ENCODE measurements at places on chromosomes 5 and 9.

GRCh38 chr5:132417010-132417439 is 47.5 kb downstream of the SLC22A5 start:
- no peak for DNase-seq

DNA sequence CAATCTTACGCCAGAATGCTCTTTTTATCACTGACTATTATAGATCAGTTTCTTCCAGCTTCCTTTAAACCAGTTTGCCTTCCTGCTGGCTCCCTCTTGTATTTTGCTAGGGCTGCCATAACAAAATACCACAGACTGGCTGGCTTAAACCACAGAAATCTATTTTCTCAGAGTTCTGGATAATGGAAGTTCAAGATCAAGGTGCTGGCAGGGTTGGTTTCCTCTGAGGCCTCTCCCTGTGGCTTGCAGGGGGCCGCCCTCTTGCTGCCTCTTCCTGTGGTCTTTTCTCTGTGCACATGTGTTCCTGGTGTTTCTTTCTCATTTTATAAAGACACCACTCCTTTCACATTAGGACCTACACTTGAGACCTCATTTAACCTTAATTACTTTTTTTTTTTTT is 6.8 kb upstream of the FXN start:
- DNase-seq, result peak; percentile 76

GRCh38 chr9:123929177-123929869 is 603 bp downstream of the DENND1A start:
- DNase-seq, result no peak

- no peak for DNase-seq
These were observed 127.1 kb downstream of the ZNF354C start for GRCh38 chr5:179187229-179187678.

- no peak for DNase-seq
These were observed 237.9 kb downstream of the ARHGEF28 start for GRCh38 chr5:73863876-73864275.

GRCh38 chr5:178399701-178400095 is 167.1 kb upstream of the PHYKPL start:
- DNase-seq, result no peak

DNA sequence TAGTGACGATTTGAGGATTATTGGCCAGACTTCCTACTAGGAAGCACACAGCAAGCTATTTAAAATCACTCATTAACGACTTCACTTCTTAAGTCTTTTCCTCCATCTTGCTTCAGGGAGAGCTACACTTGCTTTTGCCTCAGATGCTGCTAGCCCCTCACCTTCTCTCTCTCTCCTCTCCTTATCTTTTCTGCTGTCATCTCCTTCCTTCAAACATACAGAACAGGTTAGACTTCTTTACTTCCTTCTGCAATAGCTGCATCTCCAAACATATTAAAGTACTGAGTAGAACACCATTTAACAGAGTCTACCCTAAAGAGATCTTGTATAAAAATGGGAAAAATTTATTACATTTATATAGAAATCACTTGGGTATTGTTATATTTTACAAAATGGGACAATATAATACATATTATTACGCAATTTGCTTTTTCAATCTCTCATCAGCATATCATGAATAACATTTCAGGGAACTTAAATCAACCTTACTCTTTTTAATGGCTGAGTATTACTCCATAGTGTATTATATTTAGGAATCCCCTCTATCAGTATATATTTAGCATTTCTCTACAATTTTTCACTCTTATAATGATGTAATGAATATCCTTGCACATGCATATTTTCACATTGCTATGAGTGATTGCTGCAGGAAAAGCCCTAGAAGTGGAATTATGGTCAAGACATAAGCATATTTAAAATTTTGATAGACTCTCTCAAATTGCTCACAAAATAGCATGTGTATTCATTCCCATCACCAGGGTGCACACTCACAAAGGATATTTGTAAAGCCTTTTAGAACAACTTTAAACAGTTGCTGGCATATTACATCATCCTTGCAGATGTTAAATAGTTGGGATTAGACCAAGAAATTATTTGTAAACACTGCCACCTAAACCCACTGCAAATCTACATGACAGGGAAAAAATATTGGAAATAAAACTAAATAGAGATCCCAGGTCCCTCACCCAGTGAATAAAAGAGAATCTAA is 164.5 kb upstream of the NFIB start:
- no peak for DNase-seq

GRCh38 chr9:114238891-114239875 is 83.7 kb upstream of the ORM1 start:
- DNase-seq, result no peak

- no peak for DNase-seq
These were observed 35.5 kb downstream of the OLFML2A start for GRCh38 chr9:124812441-124812876.

DNA sequence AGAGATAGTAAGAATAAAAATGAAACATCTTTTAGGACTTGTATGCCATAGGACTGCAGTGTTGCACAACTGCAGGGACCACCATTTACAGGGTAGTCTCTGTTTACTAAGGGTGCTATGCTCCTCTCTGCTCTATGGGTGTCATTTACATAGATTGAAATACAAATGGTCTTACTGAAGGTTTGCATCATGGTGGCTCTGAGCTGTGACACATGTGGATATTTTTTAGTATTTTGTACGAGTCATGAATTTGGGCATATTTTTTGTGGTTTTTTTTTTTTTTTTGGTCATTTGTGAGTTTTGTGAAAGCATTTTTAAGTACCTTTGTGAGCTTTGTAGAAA is 47.4 kb downstream of the CSNK1G3 start:
- DNase-seq, result no peak

DNA sequence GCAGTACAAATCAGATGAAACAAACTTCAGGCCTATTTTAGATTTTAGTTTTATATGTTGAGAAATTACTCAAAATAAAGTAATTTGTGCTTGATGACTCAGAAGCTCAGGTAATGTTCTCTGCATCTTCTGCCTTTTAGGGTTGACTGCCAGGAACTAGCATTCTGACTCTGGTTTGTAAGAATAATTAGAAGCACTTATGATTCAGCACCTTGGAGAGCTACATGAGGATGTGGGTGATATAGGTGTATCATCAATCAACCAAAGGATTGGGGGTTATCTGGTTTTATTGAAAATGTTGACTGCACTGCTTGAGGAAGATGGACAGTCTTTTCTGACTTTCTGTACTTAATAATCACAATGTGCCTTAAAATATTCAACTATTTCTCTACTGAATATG is 118.7 kb upstream of the SGCD start:
- DNase-seq, result no peak

DNA sequence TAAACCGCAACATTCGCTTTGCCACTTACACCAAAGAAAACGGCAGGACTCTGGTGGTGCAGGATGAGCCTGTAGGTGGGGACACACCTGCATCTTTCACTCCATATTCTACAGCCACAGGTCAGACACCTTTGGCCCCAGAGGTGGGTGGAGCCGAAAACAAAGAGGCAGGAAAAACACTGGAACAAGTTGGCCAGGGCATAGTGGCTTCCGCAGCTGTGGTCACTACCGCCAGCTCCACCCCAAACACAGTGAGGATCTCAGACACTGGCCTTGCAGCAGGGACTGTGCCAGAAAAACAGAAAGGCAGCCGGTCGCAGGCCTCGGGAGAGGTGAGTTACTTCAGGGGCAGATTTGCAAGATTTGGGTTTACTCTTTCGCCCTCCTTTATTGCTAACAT is 33.8 kb downstream of the KDM3B start:
- DNase-seq, result no peak

DNA sequence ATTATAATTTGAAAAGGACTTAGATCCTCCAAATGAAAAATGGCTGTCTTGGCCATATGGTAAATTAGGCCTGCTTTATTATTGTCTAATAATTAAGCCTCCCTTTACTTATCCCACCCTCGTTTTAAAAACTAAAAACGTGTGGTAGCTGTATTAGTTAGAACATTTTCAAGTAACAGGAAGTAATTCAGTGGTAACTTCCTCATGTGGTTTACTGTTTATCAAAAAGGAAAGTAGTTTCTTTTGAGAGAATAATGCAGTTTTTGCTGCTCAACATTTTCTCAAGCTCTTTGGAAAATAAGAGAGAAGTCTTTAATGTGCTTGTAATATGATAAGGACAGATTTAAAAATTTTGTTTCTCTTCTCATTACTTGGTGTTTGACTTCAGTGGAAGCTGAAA is 26.0 kb downstream of the ZCCHC7 start:
- peak; percentile 39 for DNase-seq

DNA sequence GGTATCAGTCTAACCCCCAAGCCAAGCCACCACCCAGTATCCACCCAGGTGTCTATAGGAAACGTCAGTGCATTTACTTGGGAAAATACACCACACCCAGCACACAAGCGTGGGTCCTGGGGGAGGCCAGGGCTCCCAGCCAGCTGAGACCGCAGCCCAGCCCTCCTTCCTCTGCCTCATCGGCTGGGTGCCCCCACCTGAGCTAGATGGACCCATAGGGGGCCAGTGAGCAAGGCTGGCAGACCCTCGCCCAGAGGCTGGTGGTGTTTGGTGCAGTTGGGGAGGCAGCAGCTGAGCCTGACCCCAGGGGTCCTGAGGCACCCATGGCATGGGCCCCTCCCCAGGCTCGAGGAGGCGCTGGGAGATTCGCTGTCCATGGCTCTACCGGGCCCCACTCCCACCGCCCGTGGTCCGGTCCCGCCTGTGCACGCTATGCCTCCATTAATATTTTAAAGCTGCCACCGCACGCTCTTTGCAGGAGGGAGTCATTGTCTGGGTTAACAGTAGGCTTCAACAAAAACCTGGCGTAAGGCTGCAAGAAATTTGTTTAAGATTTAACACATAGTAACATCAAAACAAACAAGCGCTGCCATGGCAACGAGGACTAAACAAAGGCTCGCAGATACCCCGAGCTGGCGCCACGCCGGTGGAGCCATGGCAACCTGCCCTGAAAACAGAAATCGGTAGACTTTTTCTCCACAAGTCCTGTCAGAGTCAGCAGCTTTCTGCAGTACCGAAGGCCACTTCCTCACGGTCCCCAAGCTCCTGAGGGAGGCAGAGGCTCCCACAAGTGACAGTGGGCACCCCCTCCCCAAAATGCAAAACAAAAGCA is 20.6 kb downstream of the TPPP start:
- DNase-seq, result peak; percentile 92

DNA sequence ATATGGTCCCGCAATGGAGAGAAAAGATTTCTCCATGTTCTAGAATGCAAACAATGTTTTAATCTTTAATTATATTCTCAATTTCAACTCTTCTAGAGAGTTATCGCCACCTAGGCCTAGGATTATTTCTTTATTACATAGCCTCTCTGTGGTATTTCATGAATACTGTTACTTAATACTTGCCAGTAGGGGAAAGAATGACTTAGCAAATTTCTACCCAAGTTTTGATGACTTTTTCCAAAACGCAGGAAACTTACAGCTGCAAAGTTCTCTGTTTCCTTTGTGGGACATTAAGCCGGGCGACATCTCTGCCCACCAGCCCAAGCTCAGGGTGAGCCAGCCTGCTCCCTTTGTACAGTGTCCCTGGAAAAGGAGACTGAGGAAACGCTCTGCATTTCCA is 73.8 kb downstream of the MED27 start:
- no peak for DNase-seq

Measured in central memory CD4-positive, alpha-beta T cell (primary cell).